ENCODE measurements at places on chromosomes 4 and X. TPM values are rescaled to one million over a fixed set of nuclear protein-coding genes. Genes with fewer than 3 reads are reported as not detected.

Gene STATH
- total RNA-seq: not detected

Gene SPANXN3
- total RNA-seq: not detected

Gene FAM47A
- total RNA-seq: not detected

Gene GUCY1A1
- not detected for total RNA-seq

Gene TMSB15C
- 0.22 TPM for total RNA-seq
